AG08396 (cell line): ENCODE measurements at places on chromosomes 11 and 22.

DNA sequence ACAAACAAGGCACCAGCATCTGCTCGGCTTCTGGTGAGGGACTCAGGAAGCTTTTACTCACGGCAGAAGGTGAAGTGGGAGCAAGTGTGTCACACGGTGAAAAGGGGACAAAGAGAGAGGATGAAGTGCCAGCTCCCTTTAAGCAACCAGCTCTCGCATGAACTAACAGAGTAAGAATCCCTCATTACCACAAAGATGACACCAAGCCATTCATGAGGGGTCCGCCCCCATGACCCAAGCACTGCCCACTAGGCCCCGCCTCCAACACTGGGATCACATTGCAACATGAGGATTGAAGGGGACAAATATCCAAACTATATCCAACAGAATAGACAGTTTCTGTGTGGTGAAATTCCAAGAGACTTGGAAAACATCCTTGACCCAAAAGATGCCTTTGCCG is 198.2 kb upstream of the POU2AF2 start:
- no peak for DNase-seq

DNA sequence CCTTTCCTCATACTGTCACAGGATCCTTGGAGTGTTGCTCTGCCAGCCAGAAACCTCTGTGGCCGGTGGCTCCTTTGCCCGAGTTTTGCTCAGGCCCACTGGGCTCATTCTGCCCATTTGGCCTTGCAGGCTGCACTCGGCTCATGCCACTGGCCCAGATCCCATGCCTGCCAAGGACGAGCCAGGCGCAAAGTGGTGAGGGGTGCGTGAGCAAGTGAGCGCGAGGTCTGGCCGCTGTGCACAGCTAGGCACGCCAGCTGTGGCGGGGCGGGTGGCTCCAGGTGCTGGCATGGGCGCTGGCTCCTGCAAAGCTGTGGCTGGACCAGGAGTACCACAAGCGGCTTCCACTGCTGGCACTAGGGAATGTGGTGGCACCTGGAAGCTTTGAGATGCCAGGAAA is 2.8 kb upstream of the RNF141 start:
- DNase-seq = no peak

DNA sequence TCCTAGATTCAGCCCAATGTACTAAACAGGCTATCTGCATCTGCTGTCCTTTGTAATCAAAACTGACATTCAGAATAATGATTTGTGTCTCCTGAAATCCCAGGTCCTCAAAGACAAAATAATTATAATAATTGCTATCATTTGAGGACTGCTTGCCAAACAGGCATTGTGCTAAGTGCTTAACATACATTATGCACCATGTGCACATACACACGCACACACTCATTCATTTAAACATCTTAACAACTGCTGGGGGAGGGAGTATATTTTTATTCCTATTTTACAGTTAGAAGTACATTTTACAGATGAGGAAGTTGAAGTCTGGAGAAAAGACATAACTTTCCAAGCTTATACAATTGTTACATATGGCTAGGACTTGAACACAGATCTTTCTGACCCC is 308.0 kb upstream of the ZC3H12C start:
- no peak for DNase-seq

DNA sequence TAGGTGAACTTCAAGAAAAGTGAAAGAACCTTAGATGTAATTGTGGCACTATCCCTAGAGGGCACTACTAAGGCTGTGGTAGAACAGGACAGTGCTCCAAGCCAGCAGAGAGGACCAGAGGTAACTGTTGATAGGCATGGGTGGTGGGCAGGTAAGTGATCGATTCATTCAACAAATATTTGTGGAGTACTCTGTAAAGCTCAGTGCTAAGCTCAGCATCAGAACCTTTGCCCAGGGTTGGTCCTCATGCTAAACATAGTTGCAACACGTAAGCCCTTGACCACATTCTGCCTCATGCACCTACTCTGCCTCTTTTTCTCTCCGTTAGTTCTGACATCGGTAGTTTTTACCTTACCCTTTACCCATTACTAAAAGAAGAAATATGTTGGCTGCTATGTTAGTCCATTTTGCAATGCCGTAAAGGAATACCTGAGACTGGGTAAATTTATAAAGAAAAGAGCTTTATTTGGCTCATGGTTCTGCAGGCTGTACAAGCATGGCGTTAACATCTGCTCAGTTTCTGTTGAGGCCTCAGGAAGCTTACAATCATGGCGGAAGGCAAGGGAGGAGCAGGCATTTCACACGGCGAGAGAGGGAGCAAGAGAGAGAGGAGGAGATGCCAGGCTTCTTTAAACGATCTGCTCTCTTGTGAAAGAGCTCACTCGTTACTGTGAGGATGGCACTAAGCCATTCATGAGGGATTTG is 18.4 kb upstream of the NNMT start:
- DNase-seq = no peak

- DNase-seq = no peak
These were observed 1.4 kb downstream of the OTOG start for GRCh38 chr11:17548444-17548843.

- DNase-seq = no peak
These were observed 3.8 kb upstream of the MMP27 start for GRCh38 chr11:102709201-102709945.

DNA sequence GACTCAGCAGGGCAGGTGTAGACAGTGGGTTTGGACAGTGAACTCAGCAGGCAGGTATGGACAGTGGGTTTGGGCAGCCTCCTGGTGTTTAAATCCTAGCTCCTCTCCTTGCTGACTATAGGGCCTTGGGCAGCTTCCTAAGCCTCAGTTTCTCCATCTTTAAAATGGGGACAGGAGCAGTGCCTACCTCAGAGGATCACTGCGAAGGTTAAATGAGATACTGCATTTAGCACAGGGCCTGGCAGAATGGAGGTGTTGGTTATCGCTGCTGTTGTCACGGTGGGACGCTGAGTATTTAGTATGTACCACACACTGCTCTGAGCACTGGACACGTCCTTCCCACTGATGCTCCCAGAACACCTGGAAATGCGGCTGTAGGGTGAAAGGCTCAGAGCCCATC is 14.4 kb upstream of the SCGB1A1 start:
- no peak for DNase-seq

GRCh38 chr22:29102300-29102699 is 29.5 kb downstream of the KREMEN1 start:
- DNase-seq = no peak

DNA sequence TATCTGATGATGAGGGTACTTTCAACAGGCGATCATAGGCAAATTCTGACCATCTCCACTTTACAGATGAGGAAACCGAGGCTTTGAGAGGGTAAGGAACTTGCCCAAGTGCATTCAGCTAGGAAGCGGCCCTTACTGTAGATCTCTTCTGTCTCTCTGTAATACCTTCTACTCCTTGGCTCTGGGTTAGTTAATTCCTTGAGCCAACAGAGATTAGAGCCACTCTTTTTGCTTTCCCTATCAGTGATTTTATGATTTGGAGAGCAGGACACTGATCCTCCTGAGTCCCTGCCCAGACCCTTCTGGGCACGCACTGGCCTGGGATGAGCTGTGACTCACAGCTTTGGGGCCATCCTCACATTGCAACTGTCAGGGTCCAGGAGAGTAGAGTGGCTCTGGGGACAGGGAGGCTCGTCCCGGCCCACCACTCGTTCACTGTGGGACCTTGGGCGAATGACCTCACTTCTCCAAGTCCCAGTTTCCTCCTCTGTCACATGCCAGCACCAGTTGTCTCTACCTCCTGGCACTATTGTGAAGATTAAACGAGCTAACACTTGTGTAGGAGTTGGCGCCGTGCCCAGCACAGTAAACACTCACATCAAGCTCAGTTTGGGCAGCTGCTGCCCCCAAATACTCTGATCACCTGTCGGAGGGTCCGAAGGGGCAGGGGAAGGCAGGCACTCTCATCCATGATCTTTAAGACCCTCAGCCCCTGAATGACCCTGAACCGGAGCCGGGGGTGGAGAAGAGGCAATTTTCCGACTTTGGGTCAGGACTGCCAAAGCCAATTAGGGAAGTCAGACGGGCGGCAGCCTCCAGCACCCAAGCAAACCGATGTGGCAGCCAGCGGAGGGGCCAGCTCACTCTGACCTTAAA is 235.0 kb downstream of the MIAT start:
- no peak for DNase-seq

DNA sequence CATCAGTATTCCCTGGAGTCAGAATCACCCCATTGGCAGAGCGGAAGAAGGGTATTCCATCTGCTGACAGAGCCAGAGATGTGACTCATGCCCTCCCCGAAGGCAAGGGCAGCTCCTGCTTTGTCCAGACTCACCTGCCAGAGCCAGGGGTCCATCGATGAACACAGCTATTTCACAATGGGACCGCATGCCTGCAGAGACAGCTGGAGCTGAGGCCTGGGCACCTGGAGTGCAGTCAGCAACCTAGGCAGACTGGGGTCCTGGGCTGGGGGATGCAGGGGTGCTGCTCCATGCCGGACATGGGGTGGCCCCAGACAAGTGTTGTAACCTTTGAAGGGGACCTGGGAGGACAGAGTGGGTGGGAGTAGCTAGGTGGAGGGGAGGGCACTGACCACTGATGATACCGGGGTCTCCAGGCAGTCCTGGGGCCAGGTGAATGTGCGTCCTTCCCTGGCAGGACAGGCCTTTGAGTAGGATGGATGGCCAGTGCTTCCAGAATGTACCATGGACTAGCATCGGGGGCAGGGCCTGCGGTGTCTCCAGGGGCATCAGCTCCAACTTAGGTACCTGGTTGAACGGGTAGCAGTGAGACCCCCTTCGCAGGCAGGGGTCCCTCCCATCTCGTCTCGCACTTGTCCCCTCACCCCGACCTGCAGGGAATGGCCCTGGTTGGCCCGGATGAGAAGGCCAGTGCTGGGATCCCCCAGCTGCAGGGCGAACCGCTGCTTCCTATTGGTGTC is 1.7 kb downstream of the TRPT1 start:
- no peak for DNase-seq

DNA sequence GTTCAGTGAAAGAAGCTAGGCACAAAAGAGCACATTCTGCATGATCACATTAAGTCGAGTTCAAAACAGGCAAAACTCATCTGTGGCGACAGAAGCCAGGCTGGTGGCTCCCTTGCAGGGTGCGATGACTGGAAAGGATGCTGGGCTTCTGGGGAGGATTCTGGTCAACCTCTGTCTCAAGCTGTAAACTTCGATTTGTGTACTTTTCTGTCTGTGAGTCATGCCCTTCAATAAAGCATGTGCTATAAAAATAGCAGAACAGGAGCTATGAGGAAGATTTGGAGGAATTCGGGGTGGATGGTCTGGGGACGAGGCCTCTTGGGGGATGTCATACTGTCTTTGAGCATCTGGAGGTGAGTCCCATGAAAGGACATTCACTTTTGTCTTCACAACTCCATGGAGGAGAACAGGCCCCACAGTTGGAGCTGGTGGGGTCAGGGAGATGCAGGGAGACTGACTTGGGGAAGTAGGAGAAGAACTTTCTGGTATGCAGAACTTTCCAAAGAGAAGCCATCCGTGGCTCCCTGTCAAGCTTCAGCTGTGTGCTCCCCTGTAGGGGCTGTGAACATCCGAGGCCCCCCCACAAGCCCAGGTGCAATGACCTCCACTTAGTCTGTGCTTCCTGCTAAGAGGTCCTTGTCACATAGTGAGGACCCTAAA is 77.8 kb upstream of the LINC01488 start:
- DNase-seq = peak; percentile 85

DNA sequence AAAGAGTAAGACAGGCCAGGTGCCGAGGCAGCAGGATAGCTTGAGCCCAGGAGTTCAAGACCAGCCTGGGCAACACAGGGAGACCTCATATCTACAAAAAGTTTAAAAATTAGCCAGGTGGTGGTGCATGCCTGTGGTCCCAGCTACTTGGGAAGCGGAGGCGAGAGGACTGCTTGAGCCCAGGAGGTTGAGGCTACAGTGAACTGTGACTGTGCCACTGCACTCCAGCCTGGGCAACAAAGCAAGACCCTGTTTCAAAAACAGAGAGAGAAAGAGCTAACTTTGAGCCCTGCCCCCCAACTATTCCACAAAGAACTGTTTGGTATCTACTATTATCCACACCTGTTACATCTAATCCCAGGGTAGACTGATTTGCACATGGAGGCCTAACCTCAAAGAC is 49.2 kb upstream of the RAPSN start:
- DNase-seq = no peak
